ENCODE measurements at places on chromosomes 4 and X.
A peak's percentile ranks its signal among the peaks of the same experiment; 100 is the strongest.

DNA sequence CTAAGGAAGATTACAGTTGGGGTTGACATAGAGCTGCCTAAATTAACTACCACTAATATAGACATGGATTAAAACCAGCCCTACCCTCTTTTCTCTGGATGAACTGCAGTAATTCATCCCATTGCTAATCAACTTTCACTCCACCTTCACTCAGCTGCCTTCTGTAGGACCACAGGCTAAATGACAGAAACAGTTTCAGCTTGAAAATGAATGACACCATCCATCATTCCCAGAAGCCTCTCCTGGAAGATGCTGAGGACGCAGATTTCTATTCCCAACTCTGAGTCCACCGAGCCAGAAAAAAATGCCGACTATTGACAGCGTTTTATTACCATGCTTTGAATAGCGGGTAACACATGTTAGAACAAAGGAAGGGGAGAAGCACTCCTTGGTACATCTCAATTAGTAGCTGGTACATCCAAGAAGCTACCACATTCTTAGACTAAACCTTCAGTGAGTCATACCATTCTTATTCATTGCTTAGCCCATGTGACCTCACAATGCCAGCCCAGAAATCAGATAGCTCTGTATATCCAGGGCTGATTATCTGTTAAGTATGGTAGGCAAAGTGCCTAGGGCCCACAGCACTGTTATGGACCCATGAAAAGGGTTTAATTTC, 25.3 kb downstream of the DCX start:
- no peak for DNase-seq

DNA sequence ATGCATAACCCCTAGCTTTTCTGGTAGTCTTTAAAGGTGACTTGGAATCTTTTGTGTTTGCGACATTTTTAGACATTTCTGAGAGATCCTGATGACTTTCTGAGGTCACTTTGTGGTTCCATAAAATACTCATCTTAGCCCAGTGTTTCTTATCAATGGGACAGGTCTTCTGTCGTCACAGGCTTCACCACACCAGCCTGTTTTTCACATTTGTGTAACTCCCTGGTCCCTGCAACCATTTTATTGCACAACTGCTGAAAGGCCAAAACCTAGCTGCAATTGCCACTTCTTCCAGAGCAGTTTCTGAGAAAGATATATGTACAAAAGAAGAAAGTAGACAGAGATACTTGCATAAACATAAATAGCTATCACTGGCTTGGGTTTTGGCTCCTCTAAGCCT, 120.9 kb downstream of the IL15 start:
- DNase-seq, result no peak

DNA sequence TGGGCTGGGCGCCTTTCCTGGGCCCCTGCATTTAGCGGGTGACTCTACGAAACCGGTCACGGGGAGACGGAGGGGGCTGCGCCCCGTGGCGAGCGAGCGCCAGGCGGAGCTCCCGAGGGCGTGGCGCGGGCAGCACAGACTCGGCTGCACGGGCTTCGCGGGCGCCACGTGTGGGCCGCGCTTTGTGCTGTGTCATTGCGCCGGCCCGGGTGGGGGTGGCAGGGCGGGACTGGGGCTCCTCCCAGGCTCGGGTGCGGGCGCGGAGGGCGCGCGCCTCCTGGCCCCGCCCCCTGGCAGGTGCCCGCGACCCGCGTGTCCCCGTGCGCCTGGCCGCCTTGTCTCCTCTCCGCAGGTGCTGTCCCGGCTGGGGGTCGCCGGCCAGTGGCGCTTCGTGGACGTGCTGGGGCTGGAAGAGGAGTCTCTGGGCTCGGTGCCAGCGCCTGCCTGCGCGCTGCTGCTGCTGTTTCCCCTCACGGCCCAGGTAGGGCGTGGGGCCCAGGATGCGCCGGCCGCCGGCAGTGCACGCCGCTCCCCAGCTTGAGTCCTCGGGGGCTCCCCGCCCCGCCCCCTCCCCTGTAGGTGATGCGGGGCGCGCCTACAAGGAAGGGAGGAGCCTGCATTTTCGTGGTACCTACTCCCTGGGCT, 651 bp downstream of the UCHL1 start:
- no peak for DNase-seq

GRCh38 chr4:146401274-146401673, 120.5 kb downstream of the SLC10A7 start:
- no peak for DNase-seq

DNA sequence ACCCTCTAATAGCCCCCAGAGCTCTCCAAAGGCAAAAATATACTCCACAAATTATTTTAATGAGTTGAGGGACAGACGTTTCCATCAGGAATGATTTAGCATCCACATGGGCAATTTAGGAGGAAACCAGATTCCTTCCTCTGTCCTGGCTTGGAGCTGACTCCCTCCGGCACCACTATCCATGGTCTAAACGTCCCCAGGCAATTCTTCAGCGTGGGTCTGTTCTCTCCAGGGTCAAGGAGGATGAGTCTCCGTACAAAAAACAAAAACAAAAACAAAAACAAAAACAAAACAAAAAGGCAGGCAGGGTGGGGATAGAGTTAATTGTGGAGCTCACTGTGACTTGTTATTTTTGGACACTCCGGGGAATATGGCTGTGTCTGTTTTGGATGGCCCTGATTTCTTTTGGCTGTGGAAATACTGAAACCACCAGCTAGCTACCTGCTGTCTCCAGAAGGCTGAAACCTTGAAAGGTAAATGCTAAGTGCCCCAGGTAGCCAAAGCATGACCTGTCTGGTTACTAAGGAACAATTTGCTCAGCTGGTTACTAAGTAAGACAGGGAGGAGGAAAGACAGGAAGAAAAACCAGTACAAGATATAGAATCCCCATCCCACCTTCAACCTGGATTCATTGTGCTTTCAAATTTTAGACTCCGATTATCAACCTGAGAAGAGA, 419.1 kb upstream of the LCORL start:
- no peak for DNase-seq

GRCh38 chr4:74361671-74362070, 3.3 kb upstream of the EREG start:
- DNase-seq, result no peak

DNA sequence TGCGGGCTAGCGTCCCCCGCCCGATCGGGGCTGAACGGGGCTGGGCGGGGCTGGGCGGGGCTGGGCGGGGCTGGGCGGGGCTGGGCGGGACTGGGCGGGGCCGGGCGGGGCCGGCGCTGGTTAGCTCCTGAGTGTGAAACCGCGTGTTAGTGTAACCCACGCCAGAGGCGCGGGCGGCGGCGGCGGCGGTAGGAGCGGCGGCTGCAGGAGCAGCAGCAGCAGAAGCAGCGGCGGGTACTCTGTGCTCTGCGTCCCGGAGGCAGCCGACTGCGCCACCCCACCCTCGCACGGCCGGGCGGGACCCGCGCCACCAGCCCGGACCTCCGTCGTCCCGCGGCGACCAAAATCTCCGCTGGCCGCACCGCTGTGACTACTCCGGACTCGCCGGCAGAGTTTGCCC, 128.1 kb downstream of the LAS1L start:
- DNase-seq, result no peak

GRCh38 chrX:23390979-23391378, 56.3 kb downstream of the PTCHD1 start:
- no peak for DNase-seq

- peak; percentile 71 for DNase-seq
Measured at GRCh38 chr4:40254608-40255392, 58.0 kb downstream of the RHOH start.

- no peak for DNase-seq
Measured at GRCh38 chr4:52780206-52780605, 29.0 kb upstream of the ERVMER34-1 start.

GRCh38 chr4:99722006-99722405, 64.4 kb upstream of the C4orf54 start:
- no peak for DNase-seq

- DNase-seq, result no peak
Measured at GRCh38 chr4:152308951-152309350, 226.9 kb downstream of the FBXW7 start.

Data from HCT116 (cell line).